ENCODE measurements at places on chromosomes 5 and 9. TPM values are rescaled to one million over a fixed set of nuclear protein-coding genes. Genes with fewer than 3 reads are reported as not detected.

The FGFR4 gene
- 43.3 TPM for total RNA-seq

The MYMK gene
- not detected for total RNA-seq

GRCh38 chr9:2495221-2496005, 126.2 kb upstream of the VLDLR start:
- DNase-seq: no peak

DNA sequence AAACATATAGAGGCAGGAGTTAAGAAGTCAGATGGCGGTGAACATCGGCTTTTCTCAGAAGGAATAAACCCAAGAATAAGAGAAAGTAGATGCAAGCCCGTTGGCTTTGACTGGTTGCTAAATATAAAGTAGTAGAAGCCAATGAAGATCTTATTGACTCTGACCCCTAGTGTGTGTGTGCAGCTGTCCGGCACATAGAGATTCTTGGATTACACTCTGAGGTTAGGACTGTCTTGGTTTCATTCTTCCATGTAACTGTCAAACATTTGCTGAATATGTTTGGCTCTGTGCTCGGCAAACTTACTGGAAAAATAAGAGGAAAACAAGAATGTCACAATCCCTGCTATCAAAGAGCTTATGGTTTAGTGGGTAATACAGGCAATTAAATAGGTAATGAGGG, 54.9 kb downstream of the ASTN2 start:
- DNase-seq: no peak

- DNase-seq: no peak
Observed at GRCh38 chr5:34022121-34022705, 14.4 kb upstream of the AMACR start.

- no peak for DNase-seq
Observed at GRCh38 chr5:147966829-147967228, 60.5 kb upstream of the C5orf46 start.

DNA sequence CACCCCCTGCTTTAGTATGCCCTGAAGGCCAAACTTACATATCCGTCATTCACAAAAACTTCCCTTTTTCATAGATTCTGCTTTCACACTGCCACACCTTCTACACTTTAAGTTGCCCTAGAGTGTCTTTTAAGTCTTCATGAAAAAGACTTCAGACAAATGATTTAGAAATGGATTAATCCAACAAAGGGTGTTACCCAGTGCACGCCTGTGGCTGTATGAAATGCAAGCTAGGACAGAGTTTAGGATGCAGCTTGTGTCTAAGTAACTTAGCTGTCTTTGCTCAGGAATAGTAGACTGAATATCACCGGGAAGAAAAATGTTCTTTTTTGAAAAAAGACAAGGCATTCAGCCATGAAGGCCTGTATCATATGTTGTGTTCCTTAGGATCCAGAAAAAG, 210.0 kb downstream of the MPDZ start:
- no peak for DNase-seq

- DNase-seq: no peak
Observed at GRCh38 chr9:80792726-80793125, 896.6 kb downstream of the TLE1 start.

The TSSK1B gene
- not detected for total RNA-seq

GRCh38 chr5:128774605-128775004, 190.7 kb upstream of the SLC27A6 start:
- no peak for DNase-seq

DNA sequence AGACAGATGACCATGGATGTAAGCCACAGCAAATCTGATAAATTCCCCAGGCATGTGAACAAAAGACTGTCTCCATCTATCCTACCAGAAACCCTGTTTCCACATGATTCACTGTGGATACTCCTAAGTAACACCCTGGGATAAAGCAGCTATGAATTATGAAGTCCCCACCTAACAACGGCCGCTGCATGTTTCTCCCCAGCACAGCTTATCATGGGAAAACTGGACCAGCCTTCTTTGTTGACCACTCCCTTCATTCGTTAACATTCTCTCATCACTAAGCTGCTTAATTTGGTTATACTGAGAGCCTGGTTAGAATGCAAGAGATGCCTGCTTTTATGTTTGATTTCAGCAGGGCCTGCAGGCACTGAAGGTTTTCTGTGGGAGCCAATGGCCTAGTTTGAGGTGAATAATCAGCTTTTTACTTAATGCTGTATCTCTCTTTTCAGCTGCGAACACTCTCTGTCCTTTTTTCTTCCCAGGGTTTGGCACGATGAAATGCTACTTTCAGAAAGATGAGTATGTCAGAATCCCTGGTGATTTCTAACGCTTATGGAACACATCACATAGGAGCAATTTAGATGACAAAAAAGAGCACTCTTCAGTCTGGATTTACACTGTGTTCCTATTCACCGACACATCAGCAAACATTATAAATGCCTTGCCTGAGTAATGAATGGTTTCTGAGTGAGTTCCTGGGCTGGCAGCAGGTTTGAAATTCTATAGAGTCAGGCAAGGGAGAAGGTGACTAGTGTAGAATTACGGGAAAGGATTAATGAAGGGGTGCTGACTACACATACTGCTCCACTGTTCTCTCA, 318.4 kb upstream of the ZNF608 start:
- DNase-seq: no peak

- DNase-seq: no peak
Observed at GRCh38 chr5:158064334-158065123, 205.6 kb upstream of the CLINT1 start.

The LHX3 gene
- not detected for total RNA-seq

The CCL27 gene
- not detected for total RNA-seq

The MIER3 gene
- total RNA-seq: 84.1 TPM

Measured in left colon (tissue), 2 donors.